ENCODE measurements at places on chromosomes 4 and X.

GRCh38 chr4:181548873-181549575, 694.2 kb upstream of the TENM3 start:
- H3K27ac ChIP-seq = no peak overlapping the region
- peak; percentile 7 for DNase-seq
- H3K4me1 ChIP-seq = no peaks in the 10 kb centered on the region
- no peak overlapping the region for H3K4me3 ChIP-seq

GRCh38 chrX:44035571-44035970, 62.4 kb upstream of the NDP start:
- H3K36me3 ChIP-seq = no peaks in the 10 kb centered on the region
- H3K4me3 ChIP-seq = no peak overlapping the region

GRCh38 chrX:66221856-66222255, 57.8 kb downstream of the HEPH start:
- no peak for DNase-seq
- no peak overlapping the region for H3K27ac ChIP-seq
- H3K4me1 ChIP-seq = no peaks in the 10 kb centered on the region
- no peak overlapping the region for H3K4me3 ChIP-seq
- H3K36me3 ChIP-seq = no peaks in the 10 kb centered on the region

DNA sequence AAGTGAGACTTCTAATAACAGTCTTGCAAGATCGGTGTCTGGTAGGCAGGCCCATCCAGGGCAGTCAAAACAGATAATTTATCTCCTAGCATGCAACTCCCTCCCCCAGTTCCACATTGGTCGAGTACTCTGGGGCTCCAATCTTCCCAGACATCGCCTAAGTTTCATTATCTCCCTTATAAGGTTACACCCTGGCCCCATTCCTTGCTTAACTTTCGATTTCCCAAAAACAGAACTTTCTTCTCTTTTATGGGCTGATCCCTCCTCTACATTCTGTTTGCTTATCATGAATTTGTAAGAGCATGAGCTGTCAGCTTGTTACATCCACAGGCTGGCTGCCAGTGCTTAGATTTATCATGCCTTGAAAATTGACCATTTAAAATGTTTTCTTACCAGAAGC, 471.3 kb downstream of the TECRL start:
- H3K4me1 ChIP-seq = no peaks in the 10 kb centered on the region
- H3K4me3 ChIP-seq = no peak overlapping the region
- no peaks in the 10 kb centered on the region for H3K27me3 ChIP-seq
- no peak overlapping the region for H3K27ac ChIP-seq
- no peaks in the 10 kb centered on the region for H3K36me3 ChIP-seq

GRCh38 chr4:1239950-1240307, 9.0 kb downstream of the CTBP1 start:
- no peaks in the 10 kb centered on the region for H3K36me3 ChIP-seq
- H3K4me1 ChIP-seq = no peaks in the 10 kb centered on the region

- H3K36me3 ChIP-seq = no peaks in the 10 kb centered on the region
- H3K27me3 ChIP-seq = no peaks in the 10 kb centered on the region
- no peak for DNase-seq
- no peaks in the 10 kb centered on the region for H3K4me1 ChIP-seq
Measured at GRCh38 chr4:168441412-168441811, 38.9 kb downstream of the DDX60L start.

GRCh38 chr4:38123555-38123954, 163.4 kb downstream of the PTTG2 start:
- H3K4me1 ChIP-seq = no peaks in the 10 kb centered on the region
- H3K27ac ChIP-seq = no peak overlapping the region
- H3K27me3 ChIP-seq = no peaks in the 10 kb centered on the region
- DNase-seq = no peak

DNA sequence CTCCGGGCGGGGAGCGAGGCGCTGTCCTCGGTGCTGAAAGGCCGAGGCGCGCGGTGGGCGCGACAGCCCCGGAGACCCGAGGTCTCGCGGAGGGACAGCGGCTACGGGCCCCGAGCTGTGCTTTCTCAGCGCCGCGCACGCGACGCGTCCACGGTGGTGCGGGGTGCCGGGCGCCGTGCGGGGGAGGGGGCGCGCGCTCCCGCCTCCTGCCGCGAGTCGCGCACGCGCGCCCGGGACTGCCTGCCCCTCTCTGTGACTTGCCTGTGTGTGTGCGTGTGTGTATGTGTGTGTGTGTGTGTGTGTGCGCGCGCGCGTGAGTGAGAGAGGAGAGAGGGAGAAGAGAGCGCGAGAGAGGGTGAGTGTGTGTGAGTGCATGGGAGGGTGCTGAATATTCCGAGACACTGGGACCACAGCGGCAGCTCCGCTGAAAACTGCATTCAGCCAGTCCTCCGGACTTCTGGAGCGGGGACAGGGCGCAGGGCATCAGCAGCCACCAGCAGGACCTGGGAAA, at the start of gene GRIA2:
Gene GRIA2, plus strand, starts transcription at position 358 of the 511 bp plus-strand sequence. CDS start 315 bp downstream, outside the sequence.
- H3K4me3 ChIP-seq = no peak within 1 kb of the TSS
- no peaks in the 10 kb centered on the region for H3K4me1 ChIP-seq
- H3K27me3 ChIP-seq = no peaks in the 10 kb centered on the region
- H3K36me3 ChIP-seq = no peaks in the 10 kb centered on the region

GRCh38 chr4:76733068-76733771, 164.7 kb downstream of the SOWAHB start:
- no peak for DNase-seq
- H3K4me1 ChIP-seq = no peaks in the 10 kb centered on the region
- H3K27me3 ChIP-seq = no peaks in the 10 kb centered on the region

- peak overlapping the region; percentile 91 for H3K27ac ChIP-seq
- H3K27me3 ChIP-seq = no peaks in the 10 kb centered on the region
- no peak for DNase-seq
- no peaks in the 10 kb centered on the region for H3K36me3 ChIP-seq
- H3K4me3 ChIP-seq = peak overlapping the region; percentile 95
Measured at GRCh38 chrX:149937871-149938426, 342 bp downstream of the EOLA2 start.

DNA sequence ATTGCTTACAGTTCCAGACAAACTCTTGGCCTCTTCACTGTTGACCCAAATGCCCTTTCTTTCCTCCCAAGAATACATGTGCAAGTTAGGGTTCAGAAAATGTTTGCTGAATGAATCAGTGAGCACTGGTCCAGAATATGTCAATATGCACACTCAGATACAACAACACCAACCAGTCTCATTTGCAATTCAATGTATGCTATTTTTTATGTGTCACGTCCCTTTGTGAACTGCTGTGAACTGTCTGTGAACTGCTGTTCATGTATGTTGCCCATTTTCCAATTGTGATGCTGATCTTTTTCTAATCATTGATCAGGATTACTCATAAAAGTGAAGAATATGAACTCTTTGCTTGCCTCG, 17.8 kb downstream of the GAB3 start:
- DNase-seq = no peak
- H3K4me3 ChIP-seq = peak overlapping the region; percentile 13
- H3K4me1 ChIP-seq = peaks cover 93% of the 10 kb centered on the region

GRCh38 chr4:113809311-113809710, 47.8 kb upstream of the CAMK2D start:
- H3K27ac ChIP-seq = no peak overlapping the region
- H3K27me3 ChIP-seq = no peaks in the 10 kb centered on the region
- no peak for DNase-seq

DNA sequence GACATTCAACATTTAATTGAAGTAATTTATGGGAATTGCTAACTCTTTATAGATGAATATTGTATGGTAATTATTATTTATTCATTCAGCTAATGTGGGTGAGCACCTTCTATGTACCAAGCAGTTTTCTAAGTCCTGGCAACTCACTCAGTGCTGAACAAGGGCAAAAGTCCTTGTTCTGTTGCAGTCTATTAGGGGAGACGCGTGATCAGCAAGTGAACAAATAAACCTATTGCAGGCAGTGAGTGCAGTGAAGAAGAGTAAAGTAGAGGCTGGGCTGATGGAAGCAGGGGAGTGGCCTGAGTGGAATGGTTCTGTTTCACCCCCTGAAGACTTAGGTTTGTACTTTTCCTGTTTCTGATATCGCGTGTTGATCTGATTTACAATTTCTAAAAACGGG, 214.3 kb downstream of the RAPGEF2 start:
- H3K36me3 ChIP-seq = no peaks in the 10 kb centered on the region
- H3K27me3 ChIP-seq = no peaks in the 10 kb centered on the region
- no peaks in the 10 kb centered on the region for H3K4me1 ChIP-seq
- H3K27ac ChIP-seq = no peak overlapping the region
- no peak overlapping the region for H3K4me3 ChIP-seq
